Forelimb muscle (tissue), 1 donor: ENCODE measurements at places on chromosomes 4 and X. TPM values are rescaled to one million over a fixed set of nuclear protein-coding genes. Genes with fewer than 3 reads are reported as not detected.

DNA sequence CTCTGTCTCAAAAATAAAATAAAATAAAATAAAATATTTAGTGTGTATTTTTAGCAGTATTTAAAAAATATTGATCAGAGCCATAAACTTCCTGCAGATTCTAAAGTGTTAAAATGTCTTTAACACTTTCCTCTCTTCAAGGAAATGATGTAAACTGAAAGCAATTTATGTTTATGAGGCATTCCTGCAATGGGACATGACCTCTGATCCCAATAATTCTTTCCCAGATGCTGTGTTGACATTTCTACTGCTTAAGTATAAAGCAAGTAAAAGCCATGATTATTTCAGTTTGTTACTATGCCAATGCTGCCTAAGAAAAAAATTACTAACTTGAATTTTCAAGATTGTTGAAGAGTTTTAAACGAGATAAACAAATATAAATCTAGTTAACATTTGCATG, 29.0 kb downstream of the COQ2 start:
- DNase-seq = no peak

DNA sequence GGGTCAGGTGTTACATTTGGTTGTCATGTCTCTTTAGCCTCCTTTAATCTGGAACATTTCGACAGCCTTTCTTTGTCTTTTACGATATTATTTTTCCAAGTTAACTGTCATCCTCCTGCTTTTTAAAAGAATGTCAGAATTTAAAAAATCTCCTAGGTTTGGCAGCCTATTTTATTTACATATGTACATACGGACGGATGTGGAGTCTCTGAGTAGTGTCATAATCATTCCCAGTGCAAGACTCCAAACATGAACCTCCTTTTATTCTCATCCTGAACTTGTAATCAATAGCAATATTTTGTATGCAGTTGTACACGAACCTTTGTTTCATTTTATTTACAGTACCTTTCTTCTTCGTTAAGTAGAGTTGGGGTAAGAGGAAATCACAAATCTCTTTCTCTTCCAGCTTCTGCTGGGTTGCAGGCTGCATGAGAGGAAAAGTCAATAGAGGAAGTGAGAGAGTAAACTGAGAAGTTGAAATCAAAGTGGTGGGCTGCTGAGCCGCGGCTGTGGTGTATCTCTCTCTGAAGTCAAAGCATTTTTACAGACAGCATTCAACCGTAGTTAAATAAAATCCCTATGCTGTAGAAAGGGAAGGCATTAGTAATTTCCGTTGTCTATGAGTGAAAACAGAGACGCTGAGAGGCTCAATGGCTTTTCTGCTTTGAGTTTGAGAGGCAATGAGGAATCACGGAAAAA, 53.9 kb upstream of the RPS6KA3 start:
- DNase-seq = no peak

DNA sequence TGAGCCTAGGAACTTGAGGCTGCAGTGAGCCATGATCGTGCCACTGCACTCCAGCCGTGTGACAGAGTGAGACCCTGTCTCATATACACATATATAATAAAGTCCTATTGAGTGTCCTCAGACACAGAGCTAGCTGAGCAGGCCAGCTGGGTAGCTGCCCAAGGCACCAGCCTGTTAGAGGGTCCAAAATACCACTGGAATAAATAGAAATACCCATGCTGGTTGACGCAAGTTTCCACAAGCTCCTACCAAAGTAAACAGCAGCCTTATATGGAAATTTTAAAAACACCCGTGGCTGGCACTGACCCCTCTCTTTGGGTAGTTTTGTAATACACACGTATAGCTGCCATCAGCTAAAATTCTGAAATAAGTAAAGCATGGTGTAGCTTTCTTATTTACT, 348.6 kb downstream of the BCOR start:
- DNase-seq = no peak

DNA sequence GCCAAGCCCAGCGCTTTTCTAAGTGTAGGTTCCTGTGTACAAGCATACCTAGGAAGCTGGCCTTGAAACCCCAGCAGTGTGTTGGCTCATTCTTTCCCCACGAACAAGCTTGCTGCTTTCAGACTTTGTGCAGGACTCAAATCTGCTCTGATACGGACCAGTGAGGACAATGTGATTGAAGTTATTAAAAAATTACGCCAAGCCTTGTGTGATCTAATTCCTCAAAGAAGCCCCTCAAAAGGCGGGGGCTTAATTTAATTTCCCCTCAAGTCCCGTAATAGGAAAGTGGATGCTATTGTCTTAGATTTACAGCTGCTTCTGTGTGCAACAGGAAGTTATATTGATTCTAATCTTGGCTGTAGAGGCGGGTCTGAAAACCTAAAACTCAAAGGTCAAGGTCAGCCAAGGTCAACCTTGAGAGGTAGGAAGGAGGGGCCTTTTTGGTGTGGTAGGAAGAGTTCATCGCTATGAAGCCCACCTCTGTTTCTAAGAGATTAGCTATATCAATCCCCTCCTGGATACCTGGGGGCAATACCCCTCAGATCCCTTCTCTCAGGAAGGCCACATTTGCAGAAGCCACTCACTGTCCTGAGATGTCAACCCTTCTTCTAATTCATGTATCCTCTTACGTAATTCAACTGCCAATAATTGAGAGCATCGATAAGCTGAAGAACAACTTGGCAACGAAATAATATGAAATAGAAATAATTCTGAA, 45.1 kb downstream of the TBC1D9 start:
- DNase-seq = no peak

- DNase-seq = no peak
Measured at GRCh38 chrX:79290596-79290995, 76.5 kb downstream of the ITM2A start.

- DNase-seq = no peak
Measured at GRCh38 chr4:127097061-127097460, 535.7 kb upstream of the INTU start.

DNA sequence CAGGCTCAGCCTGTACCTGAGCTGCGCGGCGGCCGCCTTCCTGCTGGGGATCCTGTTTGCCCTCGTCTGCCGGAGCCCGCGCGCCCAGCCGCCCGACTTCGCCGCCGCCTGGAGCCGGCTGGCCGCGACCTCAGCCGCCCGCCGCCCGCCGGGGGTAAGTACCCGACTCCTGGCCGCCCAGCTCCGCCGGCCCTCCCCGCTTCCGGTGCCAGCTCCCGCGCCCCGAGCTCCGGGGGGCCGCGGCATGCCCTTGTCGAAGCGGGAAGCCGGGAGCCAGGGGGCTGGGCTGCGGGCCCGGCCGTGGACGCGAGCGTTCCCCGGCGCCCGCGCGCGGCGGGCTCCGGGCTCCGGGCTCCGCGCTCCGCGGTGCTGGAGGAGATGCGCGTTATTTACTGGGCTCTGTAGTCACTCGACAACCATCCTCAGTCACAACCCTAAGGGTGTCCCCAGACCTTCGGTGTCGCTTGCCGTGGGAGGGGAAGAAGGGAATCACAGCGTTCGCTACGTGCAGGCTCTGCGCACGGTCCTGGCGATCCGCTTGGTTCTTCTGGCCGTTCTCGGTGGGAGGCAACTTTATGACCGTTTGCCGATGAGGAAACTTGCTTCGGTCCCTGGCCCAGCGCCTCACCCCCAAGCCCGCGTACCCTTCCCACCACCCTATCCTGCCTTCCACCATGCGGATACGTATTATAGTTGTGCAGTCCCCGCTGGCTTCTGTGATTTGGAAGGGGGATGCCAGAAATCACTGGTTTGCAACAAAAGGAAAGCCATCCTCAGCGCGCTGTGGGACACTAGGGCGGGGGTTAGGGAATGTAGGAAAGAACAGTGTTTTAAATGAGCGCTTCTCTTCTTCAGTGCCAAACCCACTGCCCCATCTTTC, 944 bp downstream of the SNX25 start:
- no peak for DNase-seq

DNA sequence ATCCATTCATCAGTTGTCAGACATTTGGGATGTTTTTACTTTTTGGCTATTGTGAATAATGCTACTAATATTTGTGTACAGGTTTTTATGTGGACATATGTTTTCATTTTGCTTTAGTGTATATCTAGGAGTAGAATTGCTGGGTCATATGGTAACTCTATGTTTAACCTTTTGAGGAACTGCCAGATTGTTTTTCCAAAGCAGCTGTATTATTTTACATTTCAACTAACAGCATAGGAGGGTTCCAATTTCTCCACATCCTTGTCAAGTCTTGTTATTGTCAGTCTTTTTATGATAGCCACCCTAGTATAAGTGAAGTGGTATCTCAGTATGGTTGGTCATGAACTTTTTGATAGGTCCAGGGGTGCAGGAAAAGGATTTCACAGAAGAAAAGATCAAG, 114.5 kb upstream of the FAM9C start:
- no peak for DNase-seq

DNA sequence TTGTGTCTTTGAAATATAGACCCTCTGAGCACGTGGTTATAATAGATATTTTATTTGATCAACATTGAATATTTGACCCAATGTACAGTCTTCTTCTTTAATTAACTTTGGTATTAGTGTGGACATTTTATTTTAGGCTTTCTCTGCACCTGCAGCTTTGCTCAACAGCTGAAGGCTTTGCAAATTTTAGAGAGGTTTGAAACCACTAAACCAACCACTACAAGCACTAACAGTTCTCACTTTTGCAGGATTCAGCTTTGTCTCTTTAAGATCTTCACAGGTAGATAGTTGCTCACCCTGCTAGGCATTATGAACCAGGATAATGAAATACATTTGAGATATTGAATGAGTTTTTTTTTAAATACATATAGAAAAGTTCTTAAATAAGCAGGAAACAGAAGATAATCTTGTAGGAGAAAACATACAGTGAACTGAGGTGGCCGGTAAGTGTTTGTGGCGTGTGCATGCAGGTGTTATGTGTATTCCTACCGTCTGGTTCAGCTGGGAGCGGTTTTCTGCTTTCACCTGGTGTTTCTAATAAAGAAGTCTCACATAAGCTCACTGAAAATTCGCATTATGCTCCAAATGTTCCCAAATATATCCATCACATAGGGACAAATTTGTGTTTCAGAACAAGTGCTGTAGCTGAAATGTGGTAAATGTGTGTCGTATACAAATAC, 1508.3 kb upstream of the TENM3 start:
- no peak for DNase-seq

- no peak for DNase-seq
Measured at GRCh38 chr4:38163216-38164006, 203.2 kb downstream of the PTTG2 start.

GRCh38 chr4:48223633-48224295, 45.9 kb downstream of the TEC start:
- DNase-seq = no peak

DNA sequence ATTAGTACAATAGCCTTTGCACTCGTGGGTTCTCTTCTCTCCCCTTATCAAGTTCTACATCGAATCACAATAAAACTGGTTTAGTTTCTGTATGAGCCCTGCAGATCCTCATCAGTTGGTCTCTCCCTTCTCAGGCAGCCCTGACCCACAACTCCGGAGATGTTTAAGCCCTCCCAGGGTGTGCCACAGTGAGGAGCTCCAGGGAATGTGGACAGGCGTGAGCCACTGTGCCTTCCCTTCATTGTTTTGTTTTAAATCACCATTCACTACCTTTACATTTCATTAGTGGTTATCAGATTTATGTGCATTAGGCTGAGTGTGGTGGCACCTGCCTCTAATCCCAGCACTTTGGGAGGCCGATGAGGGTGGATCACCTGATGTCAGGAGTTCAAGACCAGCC, 133.2 kb downstream of the LARP7 start:
- no peak for DNase-seq

DNA sequence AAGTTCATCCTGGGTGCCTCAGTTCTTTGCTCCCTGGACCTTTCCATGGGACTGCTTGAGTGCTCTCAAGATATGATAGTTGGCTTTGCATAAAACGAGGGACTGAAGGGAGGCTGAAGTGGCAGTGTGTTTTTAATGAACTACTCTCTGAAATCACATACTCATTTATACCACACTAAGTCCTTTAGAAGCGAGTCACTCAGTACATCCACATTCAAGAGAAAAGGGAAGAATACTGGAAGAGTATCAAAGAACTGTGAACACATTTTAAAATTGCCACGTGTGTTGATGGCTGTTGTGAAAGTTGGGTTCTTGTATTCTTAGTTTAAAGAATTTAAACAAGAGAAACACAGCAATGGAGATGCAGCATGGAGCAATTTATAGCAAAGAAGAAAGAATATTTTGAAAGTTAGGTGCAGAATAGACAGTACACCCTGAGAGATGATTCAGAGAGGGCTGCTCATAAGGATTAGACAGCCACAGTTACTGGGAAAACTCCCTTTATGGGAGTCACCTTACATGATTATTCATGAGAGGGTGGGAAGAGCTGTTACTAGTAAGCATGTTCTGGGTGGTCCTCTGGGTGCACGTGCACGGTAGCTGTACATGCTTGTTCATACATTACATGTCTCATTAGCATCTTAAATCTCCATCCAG, 380.7 kb downstream of the ADGRL3 start:
- DNase-seq = no peak

- DNase-seq = no peak
Measured at GRCh38 chrX:11663875-11664210, 1.9 kb downstream of the ARHGAP6 start.

DNA sequence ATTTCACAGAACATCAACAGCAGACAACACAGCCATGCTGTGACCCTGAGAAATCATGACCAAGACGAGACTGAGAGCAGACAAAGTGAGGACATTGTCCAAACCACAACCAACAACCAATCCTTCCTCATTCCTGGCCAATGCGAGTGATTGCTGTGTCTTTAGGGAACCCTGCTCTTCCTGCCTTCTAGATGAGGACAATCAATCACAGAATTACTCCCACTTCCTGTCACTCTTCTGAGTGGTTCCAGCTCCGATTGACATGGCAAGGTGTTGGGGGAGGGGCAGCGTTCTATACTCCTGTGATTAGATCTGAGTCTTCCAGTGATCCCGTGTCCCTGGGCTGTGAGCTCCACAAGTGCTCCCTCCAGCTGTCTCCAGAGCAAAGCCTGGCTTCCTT, 227.8 kb downstream of the STIM2 start:
- DNase-seq = no peak

GRCh38 chr4:171521726-171522125, 291.5 kb upstream of the GALNTL6 start:
- DNase-seq = no peak

AADAT gene
- polyA plus RNA-seq = 16.9 TPM

NAA15 gene
- 27.3 TPM for polyA plus RNA-seq

PAGE2 gene
- not detected for polyA plus RNA-seq

MAGEB1 gene
- not detected for polyA plus RNA-seq
